ENCODE measurements at places on chromosomes 7 and 10.

DNA sequence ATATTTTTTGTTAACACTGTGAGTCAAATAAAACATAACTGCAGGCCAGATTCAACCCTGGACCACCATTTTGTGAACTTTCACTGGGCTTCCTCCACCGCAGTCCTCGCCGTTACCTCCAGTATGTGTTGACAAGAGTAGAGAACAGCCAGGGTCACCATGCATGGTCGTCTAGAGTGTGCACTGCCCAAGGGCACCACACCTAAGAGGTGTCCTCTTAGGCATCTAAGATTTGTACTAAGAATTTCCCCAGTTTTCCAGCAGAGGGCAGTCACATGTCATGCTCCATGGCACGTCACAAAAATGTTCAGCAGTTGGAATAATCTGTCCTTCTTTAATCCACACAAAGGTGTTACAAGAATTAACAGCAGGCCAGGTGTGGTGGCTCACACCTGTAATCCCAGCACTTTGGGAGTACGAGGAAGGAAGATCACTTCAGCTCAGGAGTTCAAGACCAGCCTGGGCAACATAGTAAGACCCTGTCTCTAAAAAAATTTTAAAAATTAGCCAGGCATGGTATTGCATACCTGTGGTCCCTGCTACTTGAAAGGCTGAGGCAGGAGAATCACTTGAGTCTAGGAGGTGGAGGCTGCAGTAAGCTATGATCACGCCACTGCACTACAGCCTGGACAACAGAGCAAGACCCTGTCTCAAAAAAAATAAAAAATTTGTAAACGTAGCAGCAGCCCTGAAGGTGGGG, 71.2 kb upstream of the FOXK1 start:
- no peak for DNase-seq

DNA sequence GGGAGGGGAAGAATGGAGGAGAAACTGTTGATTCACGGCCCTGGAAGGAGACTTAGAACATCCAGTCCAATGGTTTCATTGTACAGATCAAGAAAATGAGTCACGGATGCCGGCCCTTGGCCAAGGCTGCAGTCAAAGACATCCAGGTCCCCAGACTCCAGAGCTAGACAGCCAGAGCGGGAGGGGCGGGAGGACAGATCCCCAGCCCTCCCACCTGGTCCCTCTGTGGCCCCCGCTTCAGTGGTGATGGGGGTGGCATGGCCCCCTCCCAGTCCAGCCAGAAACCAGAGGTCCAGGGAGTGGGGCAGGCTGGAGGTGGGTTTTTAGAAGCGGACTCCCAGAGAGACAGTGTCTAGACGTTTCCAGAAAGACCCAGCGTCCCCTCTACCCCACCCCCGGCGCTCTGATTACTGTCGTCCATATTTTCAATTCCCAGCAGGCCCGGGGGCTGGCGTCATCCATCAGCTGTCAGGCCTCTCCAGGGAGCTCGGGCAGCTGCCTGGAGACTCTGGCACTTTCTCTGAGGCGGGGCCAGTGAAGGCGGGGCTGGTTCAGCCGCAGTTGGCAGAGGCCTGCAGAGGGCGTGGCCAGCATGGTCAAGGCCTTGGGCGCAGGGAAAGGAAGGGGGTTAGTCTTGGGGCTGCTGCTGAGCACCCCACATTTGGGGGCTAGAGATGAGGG, 8.0 kb upstream of the HSPB1 start:
- no peak for DNase-seq

DNA sequence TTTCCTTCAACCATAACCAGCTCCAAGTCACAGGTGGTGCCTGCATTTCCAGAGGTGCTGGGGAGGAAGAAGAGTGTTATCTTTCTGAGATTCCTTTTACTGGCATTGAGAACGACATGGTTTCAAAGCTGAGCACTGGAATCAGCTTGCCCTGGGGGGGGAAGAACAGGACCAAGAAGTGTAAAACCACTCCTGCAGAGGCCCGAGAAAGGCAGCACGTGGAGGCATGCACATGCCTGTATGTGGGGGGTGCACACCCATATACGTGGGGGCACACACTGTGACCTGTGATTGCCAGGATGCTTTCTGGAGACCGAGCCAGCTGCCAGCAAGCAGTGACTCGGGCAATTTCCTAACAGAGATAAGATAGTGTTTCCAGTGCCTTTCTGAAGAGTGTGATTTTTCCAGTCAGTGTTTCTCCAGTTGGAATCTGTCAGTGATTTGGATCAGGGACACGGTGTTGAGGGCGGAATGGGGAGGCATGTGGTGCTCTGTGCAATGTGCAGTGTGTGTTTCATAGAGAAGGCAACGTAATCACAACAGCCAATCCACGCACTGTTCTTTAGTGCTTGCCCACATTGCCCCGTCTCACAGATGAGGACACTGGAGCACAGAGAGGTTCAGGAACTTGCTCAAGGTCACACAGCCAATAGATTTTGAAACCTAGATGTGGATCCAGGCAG, 4.2 kb downstream of the LRRC27 start:
- no peak for DNase-seq

DNA sequence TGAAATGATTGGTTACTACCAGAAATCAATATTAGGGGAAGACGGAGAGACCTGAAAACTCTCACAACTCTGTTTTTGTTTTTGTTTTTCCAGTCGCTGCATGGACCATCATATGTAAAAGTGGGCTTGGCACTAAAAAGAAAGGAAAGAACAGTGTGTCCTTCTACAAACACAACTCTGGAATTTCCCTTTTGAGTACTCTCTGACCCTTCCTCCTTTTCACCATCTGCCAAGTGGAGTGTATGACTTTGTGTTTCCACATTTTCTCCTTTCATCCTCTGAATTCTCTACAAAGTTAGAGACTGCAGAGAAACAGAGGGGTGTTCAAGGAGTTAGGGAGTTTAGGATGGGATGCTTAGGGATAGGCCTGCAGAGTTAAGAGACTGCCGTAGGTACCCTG, 92.0 kb downstream of the MDFIC start:
- DNase-seq, result no peak

GRCh38 chr7:77674878-77675277, 21.4 kb upstream of the RSBN1L start:
- no peak for DNase-seq

GRCh38 chr7:5708271-5708670, 73.2 kb downstream of the RNF216 start:
- DNase-seq, result no peak

DNA sequence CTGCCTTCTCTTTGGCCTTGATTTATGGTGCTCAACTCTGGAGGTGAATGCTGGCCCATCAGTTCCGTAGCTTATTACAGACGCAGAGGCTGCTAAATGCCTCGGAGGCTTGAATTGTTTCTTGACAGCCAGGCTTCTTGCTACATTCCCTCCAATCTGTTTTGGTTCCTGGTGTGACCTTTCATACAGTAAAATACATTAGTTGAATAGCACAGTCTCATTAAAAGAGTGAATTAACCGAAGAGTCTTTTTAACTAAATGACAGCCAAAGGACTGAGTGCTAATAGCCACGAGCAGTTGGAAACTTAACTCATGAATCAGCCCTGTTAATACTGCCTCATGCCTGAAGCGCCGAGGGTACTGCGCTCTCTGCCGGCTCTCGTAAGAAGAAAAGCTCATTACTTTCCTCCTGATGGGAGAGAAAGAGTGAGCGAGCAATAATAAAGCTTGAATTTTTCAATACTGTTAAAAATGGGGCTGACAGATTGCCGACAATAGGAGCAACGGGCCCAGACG, 236.4 kb upstream of the GPR26 start:
- DNase-seq, result no peak

DNA sequence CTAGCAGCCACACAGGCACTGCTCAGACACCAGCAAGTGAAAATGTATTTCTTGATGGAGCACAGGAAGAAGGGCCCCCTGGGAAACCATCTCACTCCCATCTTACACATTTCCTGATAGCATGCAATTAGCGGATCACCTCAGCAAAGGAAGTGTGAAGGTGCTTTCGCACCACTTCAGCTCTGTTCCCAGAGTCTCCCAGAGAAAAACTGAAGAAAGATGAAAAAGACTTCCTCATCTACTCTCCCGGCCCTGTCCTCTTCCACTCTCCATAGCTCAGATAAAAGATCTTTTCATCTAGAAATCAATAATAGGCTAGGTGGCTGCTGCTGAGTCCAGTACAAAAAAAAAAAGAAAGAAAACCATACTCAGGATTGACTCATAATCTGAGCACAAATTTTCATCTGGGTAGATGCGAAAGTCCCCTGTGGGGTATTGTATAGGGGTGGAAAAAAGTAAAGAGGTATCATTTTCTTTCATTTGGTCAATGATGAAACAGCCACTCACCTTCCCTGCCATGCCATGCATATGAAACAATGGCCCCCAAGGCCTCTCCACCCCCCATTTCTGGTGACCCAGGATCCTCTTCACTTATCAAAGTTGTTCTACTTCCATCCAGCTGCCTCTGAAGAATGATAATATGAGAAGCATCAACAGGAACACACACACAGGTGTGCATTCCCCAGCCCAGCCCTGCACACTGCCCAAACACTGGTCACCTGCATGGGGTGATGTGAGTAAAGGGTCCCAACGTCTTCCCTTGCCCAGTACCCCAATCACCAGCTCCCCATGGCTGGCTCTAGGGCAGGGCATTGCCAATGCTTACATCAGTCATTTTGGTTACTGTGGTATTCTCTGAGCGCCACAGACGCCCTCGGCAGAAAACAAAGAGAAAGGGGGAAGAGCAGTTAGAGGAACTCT, 48.8 kb upstream of the DGKI start:
- no peak for DNase-seq

GRCh38 chr10:99551616-99552015, 18.9 kb downstream of the NKX2-3 start:
- no peak for DNase-seq

DNA sequence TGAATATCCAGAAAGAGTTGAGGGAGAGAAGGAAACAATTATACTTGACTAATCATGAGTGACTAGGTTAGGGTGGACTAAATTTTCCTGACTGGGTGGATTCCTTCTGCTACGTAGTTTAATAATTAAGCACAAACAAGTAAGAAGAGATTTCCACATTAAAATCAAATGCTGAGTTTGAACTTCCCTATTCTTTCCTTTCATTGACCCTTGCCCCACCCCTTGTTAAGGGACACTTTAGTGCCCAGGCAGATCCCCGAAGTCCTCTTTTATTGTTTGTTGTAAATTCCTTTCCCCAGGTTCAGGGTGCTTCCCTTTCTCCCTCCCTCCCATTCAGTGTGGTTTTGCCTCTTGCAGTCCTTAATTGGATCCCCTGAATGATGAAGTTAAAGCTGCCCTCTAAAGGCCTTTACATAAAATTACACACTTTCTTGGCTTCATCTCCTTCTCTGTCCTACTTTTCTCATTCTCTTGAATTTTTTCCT, 8.8 kb upstream of the SPAM1 start:
- DNase-seq, result no peak

DNA sequence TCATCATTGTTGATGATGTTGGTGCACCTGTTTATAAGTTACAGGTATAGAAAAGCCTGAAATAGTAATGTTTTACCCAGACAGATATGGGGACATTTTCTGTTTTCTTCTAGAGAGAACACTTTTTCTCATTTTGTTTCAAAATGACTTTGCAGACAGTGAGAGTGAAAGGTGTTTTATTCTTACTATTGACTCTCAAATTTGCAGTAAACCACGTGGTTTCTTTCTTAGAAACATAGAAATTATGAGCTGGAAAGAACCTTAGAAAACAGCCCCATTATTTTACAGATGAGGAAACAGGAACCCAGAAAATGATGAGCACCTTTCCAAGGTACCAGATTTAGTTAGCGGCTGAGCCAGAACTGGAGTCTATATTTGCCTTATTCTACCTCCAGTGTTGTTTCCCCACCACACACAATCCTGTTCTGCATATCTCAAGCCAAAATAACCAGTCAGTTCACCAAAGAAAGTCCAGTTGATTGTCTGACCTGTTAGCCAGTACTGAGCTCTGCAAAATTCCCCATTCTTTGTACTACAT, 138.9 kb upstream of the AHR start:
- no peak for DNase-seq

GRCh38 chr7:23205909-23206767, 24.3 kb downstream of the NUP42 start:
- DNase-seq, result no peak

- no peak for DNase-seq
These were observed 247.7 kb downstream of the TFEC start for GRCh38 chr7:115782696-115783490.

- DNase-seq, result peak; percentile 27
These were observed 81.6 kb downstream of the PRKAG2 start for GRCh38 chr7:151795168-151795811.

GRCh38 chr7:100166970-100167911, 1.2 kb downstream of the GAL3ST4 start:
- DNase-seq, result no peak

DNA sequence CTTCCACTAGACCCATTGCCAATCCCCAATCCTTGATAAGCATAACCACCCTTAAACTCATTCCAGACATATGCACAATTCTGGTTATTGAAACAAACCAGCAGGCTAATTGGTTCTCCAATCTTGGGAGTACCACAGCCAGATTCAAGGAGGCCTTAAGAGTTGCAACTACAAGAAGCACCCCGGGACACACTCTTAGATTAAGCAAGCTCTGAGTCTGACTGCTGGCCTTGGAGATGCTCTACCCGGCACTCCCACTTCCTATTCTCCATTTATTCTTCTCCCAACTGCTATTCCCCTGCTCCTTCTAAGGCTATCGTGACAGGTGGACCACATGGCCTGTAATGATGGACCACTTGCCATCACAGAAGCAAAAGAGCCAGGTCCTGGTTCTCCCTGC, 40.3 kb downstream of the CYTH3 start:
- DNase-seq, result no peak

- DNase-seq, result no peak
These were observed 174.6 kb upstream of the ITGB1 start for GRCh38 chr10:33132626-33133025.

DNA sequence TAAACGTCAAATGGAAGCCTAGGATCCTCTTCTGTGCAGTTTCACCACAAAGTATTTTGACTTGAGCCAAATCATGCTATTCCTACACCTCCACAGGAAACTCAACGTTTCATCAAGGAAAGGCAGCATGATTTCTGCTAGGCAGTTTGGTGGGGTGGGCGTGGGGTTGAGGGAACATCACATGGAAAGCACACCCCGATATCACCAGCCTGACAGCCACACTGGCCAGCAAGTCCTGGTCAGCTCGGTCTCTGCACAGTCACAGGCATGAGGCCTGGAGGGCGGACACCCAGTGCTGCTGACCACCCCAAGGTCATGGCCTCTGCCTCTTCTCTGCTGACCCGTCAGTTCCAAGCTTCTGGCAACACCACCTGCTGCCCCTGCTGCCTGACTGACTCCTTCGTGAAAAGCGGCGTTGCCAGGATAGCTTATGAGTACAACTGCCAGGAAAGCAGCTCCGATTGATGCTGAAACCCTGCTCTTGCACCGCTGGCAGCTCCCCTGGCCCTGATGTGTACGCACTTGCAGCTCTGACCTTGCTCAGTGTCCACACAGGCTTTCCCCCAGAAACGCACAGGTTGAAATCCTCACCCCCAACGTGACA, 171.5 kb downstream of the DIP2C start:
- DNase-seq, result no peak

DNA sequence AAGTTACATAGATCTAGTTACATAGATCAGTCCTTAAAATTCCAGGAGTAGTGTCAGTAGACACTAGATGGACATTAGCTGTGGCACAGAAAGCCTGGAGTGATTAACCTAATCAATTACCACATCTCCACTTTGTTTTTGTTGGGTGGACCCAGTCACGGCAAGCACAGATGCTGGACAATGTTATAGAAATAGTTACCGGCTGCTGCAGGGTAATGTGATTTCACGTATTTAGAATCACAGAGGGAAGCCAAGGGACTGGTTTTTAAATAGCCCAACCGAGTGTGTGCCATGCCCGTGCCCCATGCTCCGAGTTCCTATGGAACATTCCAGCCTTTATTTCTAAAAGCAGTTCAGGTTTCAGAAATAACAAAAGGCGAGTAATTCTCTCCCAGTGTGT, 2.8 kb downstream of the LGI1 start:
- no peak for DNase-seq
